ENCODE measurements at places on chromosomes 12 and 14.

DNA sequence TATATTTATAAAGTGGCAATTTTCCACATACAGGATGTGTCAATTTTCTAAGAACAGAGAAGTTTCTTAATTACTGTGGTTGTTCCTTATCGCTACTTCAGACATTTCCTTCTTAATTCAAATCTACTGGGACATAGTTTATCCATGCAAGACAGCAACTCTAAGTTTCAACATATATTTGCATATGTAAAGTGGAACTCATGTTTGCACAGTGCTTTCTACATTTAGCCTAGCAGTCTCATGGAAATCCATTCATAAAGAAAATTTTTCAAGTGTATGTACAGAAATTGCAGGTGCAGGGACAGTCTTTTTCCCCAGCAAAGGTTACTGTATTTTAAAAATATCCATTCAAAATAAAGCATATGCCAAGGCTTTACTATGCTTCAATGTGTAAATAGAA is 956.7 kb upstream of the SEL1L start:
- DNase-seq, result no peak

GRCh38 chr14:70955543-70956480 is 48.6 kb downstream of the PCNX1 start:
- DNase-seq, result peak; percentile 15

DNA sequence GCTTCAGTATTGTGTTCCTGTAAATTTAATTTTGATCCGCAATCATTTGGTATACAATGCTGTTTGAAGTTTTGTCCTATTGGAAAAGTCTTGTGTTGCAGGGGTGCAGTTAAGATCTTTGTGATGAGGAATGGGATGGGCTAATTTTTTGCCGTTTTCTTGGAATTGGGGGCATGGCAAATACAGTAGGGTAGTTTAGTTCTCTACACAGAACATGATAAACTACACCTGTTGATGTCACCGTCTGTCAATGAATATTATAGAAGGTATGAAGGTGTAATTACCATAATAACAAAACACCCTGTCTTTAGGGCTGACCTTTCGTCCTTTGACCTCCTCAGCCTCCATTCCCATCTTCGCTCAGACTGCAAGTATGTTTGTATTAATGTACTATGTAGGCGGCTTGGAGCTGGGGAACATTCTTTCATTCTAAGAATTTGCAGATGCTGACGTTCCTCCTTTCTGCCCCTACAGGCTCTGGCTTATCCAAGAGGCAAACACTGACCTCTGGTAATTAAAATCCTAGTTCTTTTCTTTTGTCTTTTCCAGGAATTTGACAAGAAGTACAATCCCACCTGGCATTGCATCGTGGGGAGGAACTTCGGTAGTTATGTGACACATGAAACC is 1.7 kb downstream of the DYNLL1 start:
- DNase-seq, result no peak

DNA sequence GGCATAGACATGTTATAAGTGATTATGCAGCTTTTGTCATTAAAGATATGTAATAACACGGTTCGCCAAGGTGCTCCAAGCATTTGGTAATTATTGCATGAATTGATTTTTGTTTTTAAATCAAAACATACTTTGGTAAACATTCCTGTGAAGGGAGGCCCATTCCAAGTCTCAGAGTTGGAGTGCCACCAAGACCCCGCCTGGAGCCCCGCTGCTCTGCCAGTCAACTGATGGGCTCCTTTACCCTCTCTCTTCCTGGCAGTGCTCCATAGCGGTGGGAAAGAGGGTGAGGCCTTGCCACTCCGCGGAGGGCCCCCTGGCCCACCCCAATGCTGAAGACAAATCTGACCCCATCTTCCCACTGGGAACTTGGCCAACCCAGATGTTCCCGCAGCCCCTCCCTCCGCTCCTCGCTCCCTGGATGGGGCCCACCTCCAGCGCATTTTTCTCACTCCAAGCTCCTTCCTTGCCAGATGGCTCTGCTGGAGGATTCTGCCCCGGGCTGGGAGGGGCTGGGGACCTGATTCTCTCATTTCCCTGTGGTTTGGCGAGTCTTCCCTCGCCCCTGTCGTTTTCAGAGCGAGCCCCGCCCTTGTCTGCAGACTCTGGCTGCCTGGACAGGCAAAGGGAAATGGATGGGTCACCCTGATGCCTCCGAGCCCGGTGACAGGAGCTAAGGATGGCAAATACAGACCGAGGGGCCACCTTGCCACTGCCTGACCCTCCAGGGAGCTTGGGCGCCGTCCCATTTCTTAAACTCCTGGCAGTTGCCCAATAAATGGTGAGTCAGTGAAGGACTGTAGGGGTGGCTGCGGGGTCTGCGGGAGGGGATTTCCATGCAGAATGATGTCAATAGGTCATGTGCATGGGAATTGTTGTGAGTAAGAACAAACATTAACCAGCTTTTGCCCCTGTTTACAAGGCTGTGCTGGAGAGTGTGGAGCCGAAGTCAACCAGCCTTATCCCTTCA is 9.2 kb upstream of the PAPLN start:
- no peak for DNase-seq

DNA sequence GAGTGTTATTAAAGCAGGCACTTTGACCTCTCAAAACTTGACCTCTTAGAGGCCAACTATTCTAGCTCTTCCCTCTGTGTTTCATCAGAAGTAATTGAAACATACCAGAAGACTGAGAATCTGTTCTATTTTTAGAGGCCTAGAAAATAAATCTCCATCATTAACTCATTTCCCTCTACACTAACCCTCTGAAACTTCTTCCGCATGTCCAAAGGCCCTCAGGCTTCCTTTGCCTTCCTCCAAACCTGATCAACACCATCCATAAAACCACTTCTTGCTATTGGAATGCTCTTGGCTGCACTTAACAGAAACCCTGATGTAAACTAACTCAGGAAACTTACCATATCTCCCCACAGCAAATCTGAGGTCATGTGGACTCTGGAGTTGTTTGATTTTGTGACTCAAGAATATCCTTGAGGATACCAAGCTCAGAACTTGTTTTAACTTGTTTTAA is 196.4 kb downstream of the RPAP3 start:
- DNase-seq, result no peak

DNA sequence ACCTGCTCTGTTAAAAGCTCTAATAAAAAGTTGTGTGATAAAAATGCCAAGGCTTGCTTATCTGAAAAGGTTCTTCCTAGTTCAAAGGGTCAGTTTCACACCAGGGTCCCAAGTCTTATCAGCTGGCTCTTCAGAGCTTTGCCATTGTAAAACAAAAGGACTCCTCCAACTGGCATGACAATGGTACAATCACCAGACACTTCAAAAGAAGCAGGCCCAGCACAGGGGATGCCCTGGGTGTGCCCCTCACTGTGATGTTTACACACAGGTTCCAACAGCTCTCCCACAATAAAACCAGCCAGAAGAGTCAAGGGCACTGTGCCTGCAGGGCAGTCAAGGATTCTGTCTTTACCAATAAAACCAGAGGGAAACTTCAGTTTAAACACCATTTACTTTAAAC is 78.7 kb downstream of the PRICKLE1 start:
- no peak for DNase-seq

DNA sequence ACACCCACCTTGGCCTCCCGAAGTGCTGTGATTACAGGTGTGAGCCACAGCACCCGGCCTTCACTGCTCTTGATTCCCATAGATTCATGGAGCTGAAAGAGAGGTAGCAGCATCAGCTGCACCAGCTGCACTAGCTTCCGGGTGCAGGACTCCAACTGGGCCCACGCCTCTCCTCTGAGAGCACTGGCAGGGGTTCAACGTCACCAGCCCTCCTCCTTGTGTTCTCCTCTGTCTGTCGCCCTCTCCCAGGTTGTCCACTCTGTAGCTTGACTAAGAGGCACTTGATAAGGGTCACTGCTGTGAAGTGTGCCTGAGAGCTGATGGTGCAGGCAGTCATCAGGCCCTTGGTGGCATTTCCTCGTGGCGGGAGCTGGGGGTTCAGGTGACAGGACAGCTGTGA is 28.3 kb downstream of the MLXIP start:
- no peak for DNase-seq

GRCh38 chr12:131327521-131328488 is 374.1 kb downstream of the ADGRD1 start:
- DNase-seq, result no peak

DNA sequence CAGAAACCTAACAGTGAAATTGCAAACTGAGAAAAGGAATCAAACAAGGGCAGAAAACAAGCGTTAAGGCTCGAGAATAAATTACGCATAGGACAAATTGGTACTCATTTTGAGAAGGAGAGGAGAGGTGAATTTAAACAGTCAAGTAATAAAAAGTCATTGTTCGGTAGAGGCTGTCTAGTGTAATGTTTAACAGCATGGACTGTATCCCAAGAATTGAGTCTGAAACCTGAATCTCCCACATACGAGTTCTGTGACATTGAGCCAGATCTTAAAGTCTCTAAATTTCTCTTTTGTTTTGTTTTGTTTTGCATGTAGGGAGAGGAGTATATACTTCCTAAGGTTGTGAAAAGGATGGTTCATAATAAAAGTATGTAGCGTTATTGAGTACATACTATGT is 216.5 kb upstream of the BTG1 start:
- DNase-seq, result no peak

DNA sequence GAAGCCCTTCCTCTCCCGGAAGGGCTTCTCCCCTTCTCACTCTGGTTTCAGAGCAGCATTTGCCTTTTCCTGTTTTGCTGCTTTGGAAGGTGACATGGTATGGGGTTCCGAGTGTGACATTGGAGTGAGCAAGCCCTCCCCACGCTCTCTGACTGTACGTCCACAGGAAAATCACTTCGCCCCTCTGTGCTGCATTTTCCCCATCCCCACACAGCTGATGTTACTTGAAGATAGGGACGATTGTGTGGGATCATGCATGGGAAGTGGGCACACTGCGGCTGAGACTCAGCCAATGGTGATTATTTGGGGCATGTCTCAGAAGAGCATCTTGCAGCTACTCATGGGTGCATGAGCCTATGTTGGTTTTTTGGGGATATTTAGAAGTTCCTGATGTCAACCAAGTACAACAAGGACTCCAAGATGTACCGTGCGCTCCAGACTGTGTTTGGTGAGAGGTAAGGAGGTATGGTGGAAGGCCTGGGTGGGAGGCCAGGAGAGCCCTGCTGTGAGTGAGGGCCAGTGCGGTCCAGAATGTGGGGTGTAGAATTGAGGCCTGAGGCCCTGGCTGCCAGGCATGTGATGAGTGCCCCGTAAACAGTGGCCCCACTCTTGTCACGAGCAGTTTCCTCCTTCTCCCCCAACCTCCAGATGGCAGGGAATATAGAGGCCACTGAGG is 15.1 kb downstream of the CYP46A1 start:
- DNase-seq, result no peak

DNA sequence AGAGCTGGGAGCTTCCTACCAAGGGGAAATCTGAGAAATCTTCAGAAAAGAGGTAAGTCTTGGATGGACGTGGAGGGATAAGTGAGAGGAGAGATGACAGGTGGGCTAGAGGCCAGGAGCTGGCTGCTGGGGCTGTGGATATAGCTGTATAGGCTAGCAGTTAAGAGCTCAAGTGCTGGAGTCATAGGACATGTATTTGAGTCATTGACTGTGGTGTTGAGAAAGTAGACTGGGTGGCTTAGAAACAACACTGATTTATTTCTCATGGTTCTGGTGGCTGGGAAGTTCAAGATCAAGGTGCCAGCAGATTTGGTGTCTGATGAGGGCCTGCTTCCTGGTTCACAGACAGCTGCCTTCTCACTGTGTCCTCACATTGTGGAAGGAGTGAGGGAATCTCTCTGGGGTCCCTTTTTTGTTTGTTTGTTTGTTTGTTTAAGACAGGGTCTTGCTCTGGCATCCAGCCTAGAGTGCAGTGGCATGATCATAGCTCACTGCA is 151.1 kb upstream of the FUT8 start:
- DNase-seq, result no peak

GRCh38 chr12:74620921-74621320 is 83.3 kb downstream of the ATXN7L3B start:
- no peak for DNase-seq

GRCh38 chr14:104709387-104710039 is 14.5 kb upstream of the ADSS1 start:
- DNase-seq, result no peak

DNA sequence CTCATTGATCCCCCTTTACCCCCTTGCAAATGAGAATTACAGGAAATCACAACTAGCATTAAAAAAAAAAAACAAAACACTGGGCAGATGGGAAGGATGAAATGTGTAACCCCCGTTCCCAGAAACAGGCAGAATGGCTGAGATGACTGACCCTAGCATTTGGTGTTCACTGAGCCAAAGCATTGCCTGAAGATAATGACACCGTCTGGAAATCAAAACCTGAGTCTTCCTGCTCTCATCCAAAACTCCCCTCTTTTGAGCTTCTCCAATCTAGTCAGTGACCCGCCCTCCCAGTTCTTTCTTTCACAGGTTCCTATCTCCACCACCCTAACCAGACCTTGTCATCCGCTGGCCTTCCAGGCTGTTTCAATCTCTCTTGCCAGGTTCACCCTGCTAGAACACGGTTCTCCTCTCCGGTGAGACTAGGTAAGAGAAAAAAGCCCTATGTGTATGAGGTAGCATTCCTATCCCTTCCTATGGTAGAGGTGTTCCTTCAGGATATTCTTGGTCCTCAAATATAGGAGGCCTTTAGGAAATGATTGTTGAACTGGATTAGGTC is 21.3 kb downstream of the SUSD6 start:
- no peak for DNase-seq

GRCh38 chr12:31950088-31950487 is 9.1 kb upstream of the RESF1 start:
- DNase-seq, result no peak

DNA sequence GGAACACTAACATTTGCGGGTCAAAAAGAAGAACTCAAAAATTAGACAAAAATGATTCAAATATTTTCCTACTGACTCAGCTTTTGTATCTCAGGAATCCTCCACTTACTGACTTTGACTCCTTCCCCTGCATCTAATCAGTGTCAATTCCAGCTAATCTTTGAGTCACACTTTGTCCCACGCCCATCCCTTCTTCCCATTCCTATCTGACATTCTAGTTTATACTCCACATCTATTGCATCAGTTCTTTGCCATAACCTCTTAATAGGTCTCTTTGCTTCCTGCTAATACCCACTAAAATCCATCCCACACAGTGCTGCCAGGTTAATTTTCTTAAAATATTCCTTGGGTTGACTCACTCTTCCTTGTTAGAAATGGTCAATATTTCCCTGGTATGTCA is 19.1 kb downstream of the BBS10 start:
- DNase-seq, result no peak

DNA sequence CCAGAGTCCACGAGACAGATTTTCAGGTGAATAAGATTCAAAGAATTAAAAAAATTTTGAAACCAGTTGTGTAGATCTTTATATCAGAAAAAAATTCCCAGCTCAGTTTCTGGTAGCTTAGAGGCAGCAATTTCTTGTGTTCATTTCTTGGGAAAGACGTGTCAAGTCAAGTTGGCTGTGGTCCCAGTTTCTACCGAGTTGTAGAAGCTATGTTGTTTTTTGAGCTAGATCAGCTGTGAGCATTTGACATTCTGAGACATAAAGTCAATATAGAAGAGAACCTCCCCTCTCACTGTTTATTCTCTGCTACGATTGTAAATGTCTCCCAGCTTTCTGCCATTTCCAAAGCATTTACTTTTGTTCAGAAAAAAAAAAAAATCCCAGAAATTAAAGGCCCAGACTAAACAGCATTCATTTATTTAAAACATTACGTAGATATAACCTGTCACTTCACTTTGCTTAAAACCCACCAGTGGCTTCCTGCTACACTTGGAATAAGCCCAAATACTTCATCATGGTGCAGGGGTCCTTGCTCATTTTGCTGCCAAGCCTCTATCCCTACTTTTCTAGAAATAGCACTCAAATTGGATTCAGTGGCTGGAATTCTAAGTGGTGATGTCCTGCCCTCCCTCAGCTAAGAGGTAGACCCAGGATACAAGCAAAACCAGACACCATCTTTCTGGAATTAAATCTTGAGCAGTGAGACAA is 20.6 kb upstream of the PYGL start:
- DNase-seq, result no peak

GRCh38 chr12:92513231-92513730 is 189.5 kb upstream of the PLEKHG7 start:
- DNase-seq, result no peak

GRCh38 chr14:101065696-101066694 is 162.5 kb upstream of the RTL1 start:
- DNase-seq, result no peak
